ENCODE measurements at places on chromosomes 5 and 9.

GRCh38 chr9:133385452-133385851, 9.3 kb downstream of the STKLD1 start:
- DNase-seq = no peak

DNA sequence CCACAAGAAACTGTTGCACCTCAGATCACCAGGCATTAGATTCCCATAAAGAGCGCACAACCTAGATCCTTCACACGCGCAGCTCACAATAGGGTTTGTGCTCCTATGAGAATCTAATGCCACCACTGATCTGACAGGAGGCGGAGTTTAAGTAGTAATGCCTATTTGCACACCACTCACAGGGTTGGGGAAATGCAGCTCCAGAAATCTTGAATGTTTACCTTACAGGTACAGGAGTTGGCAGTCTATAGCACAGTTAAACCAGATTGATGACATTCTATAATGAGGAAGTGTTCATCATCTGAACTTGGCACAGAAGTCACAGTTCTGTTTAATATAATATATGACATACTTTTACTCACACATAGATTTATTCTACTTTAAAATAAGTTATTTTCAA, 732.2 kb upstream of the ZNF608 start:
- DNase-seq = no peak

- DNase-seq = no peak
These were observed 216.2 kb upstream of the S1PR3 start for GRCh38 chr9:88775037-88775471.

GRCh38 chr9:114905170-114905940, 25.0 kb downstream of the TNFSF8 start:
- peak; percentile 79 for DNase-seq

DNA sequence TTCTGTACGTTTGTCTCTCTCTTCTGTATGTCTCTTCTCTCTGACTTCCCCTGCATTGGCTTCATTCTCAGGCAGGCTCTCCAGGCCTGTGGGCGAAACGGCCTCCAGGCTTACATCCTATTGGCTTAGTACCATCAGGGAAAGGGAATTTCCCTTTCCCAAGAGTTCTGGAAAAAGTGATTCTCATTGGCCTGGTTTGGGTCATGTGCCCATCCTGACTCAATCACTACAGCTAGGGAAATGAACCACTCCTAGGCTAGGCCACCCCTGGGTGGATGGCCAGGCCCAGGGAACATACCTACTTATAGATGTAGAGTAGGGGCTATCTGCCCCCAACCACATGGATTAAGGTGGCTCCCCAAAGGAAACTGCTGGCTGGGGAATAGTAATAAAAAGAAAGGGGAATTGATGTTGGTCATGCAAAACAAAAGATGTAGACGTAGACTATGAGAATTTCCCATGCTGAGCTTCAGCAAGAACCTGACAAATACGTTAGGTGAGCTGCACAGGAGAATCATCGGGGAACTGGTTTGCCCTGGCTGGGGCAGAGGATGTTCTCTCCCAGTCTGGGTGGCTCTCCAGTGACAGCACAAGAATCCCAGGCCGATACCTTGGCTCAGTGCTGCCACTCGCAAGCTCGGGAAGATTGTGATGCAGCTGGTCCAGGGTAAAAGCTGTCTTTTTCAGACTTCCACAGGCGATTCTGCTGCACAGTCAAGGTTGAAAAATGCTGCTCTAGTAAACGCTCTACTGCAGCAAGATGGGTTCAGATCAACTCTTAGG, 3.7 kb upstream of the EGR1 start:
- DNase-seq = no peak

GRCh38 chr5:10559871-10560270, 4.0 kb upstream of the ANKRD33B start:
- no peak for DNase-seq

DNA sequence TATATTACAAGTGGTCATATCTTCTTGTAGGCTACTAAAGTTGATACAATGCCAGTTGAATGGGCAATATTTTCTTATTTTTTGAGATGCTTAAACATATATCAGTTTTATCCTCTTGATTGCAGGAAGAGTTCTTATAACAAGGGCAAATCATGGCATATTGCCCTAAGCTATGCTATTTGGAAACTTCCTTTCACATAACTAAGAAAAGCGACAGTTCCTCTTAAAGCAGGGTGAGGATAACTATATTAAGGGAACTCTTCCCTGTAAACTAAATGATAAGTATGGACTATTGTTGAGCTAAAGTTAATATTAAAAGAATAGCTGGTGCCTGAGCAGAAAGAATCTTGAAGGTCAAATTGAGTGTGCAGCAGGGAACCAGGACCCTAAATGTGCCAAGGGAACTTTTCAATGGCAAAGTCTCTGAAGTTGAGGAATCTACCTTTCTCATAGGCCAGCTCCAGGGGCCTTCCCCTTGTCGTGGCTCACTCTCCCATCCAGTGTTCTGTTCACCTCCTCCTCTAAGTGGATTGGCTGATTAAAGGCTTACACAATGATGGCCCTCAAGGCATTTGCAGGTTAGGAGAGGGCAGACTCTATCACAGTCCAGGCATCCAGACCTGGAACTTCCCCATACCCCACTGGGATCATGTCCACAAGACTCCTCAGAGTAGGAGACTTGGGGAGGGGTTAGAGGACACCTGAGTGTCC, 26.8 kb downstream of the FYB1 start:
- no peak for DNase-seq

- no peak for DNase-seq
These were observed 160.3 kb downstream of the ARSB start for GRCh38 chr5:78824831-78825281.

DNA sequence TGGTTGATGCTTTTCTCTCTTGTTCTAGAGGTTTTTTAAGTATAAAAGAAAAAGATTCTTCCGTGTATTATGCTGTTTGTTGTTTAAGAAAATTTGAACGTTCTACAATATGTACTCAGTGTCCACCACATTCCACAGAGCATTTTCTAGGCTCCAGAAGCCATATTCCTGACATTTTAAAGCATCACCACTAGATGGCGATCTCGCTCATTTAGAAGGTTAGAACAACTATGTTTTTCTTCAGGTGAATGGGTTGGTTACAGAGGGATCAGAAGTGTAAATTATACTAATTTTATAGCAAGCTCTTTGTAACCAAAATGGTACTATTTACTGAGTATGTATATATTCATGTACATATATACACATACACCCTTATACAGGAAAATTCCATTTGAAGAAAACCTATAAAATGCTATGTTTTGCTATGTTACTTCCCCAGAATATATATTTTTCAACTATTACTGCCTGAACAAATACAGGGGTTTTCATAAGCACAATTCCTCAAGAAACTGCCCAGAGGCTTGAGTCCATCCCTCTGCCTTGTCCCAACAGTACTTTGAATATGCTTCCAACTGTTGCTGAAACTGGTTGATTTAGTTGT, 284.3 kb downstream of the CCDC171 start:
- DNase-seq = peak; percentile 78
